ENCODE measurements at places on chromosomes 2 and 18.

- no peak for DNase-seq
These were observed 33.5 kb downstream of the CUL3 start for GRCh38 chr2:224551693-224552092.

DNA sequence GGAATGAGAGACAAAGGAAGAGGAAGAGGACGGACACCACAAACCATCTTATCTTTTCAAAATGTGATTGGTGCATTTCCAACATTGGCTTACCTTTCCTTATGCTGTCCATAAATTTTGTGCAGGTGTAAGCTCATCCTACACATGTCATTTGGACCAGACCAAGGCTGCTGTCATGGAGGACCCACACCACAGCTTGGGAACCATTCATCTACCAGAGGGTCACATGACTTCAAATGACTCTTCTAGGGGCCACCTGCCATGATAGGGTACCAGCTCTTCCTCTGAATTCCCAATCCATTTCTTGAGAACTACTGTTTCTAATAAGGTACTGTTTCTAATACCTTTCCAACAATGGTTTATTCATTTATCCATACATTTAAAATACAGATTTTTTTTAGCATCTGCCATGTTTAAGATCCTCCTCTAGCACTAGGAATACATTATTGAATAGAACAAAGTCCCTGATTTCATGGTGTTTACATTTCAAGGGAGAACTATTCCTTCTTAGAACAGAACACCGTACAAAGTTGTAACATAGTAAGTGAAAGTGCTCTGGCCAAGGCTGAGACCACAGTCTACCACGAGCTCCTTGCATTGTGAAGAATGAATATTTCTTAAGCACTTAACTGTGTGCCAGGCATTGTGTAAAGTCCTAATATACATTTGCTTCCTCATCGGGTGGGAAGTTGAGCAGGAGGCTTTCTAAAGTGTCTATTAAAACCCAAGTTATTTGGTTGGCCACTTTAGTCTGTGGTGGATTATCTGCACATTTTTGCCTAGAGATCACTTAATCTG lies 246.1 kb upstream of the FN1 start:
- no peak for DNase-seq

DNA sequence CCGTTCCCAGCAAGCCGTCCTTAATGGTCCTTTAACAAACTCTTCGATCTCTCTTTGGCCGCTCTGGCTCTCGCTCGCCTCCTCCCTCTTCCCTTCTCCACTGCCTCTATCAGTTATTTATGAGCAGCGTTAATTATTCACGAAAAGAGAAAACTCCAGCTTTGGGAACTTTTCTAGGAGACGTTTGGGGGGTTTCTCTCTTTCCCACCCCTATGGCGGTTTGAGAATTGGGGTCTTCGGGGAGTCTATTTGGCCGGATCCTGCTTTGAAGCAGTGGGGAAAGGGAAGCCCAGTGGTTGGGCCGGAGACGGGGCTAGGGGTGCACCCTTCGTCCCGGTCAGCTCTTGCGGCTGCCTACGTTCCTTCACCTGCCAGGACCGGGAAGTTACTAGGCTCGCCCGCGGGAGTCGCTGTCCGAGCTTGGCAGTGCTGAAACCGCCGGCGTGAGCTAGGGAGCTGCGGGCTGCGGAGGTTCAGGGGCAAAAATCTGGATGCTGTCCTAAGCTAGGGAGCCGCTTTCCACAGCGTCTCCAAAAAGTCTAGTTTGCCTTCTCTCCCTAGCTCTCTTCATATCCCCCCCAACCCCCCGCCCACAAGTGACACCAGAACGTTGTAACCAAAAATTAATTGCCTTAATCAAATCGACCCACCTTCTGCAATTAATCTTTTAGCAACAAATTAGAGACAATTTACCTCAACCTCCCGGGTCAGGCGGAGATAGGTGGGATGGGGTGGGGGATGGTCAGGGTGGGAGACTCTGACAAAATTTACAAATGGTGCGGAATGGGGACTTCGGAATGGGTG lies 8.9 kb upstream of the SKOR2 start:
- DNase-seq = peak; percentile 75

GRCh38 chr2:183521911-183522310 lies 397.7 kb downstream of the NUP35 start:
- no peak for DNase-seq

DNA sequence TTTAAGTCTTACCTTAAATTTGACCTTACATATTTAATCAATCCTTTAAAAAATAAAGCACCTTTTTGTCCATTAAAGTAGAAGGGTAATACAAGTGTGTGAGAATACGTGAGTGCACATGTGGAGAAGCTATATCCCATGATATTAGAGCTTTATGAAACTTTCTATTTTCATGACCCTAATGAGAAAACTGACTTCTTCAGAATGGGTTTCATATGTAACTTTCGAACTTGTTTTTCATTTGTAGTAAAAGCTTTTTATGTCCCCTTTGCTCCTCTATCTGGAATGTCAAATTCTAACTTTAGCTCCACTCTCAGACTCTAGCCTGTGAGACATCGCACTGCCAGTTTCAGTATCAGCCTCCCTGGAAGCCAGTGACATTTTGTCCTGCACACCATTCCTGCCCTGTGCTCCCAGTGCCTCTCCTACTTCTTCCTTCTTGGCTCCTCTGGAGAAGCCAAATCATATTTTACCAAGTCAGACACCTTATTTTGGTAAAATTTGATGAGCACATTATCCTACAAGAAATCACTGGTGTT lies 42.0 kb downstream of the MAPRE2 start:
- DNase-seq = no peak

DNA sequence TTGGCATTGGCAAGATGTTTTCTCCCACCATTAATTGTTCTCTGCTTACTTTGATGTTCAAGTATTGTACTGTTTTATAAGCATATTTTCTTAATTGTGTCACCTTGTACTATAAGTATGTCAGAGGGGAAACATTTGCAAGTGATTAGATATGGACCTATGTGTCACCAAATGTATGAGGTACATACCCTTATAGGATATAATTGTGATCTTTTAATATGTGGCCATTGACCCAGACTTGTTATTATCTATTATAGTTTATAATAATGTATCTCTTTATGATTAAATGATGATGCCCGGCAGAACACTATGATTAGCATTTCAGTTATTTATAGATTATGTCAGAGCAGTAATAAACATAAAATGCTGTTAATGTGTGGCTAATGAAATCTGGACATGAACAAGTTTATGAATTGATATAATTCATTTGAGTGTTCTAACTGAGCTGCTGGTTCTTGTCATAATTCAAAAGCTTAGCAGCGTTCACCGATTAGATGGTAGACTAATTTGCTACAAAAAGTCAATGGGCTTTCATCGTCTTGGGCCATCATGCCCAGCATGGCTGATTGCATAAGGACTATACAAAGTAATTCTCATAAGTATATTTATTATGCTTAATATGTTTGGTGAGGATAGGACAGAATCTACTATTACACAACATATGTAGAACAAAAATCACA lies 480.9 kb upstream of the FANCL start:
- DNase-seq = no peak

GRCh38 chr2:36478332-36478738 lies 119.6 kb downstream of the FEZ2 start:
- no peak for DNase-seq

- DNase-seq = peak; percentile 68
These were observed 173.6 kb downstream of the SMAD7 start for GRCh38 chr18:48777026-48777743.

DNA sequence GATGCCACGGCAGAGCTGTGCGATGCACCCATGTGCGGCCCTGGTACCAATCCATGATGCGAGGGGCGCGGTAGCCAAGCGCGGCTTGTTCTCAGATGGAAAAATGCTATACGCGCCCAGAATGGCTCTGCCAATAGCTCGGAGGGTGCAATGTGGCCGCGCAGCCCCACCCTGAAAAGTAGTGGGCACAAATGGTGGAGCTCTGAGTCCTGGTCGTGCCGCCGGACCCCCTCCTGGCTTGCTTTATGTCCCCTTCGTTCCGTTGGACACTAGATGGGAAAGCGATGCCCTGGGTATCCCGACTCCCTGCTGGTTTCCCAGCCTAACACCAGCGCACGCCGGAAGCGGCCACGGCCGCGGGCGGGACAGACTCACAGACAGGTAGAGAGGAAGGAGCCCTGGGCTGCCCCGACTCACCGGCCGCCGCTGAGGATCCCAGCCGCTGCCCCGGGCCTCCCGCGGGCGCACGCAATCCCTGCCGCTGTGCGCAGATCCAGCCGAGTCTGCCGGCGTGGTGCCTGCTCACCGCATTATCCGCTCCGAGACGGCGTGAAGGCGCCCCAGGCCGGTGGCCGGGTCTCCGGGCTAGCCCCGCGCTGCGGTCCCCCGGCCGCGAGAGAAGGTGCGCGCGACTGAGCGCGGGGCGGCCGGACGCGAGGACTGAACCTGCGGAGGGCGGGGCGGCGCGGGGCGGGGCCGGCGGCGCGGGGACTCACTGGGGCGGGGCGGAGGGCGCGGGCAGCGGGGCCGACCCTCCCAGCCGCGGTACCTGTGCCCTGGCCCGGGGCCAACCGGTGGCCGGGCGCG lies at the start of gene CDC42EP3:
Gene CDC42EP3 (minus strand): TSS at position 634 of the 807 bp plus-strand sequence. CDS start 25,055 bp downstream, outside the sequence.
- peak; percentile 85 for DNase-seq

DNA sequence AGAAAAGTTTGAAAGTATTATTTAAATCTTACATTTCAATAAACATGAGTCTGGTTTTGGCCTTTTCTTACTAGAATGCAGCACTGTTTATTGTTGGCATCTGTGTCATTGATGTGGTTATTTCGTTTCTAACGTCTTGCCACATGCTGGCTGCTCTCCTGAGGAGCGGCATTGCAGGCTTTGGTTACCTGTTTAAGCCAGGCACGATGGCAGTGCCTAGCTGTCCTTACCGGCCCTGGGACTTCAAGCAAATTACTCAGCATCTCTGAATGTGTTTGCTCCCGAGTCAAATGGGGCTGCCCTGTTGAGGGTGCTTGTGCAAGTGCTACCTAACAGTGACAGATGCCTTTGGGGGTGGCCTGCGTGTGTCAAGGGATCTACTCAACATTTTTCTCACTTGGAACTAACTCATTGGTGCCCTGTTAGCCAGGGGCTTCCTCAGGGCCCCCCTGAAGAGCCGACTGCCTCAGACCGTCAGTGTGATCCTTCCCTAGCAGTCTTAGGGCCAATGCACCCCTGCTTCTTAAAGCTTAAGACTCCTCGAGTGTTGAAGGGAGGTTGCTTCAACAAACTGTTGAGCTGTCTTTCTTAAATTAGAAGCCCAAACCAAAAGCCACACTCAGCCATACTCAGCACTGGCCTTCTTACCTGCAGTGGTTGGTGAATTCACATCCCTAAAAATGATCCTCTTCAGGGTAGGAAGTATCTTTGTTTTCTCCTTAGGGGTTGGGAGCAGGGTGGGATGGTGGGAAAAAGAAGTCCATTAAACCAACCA lies 151.5 kb downstream of the NCK2 start:
- DNase-seq = no peak

- DNase-seq = no peak
These were observed 45.1 kb downstream of the SLC9A2 start for GRCh38 chr2:102664471-102664909.

DNA sequence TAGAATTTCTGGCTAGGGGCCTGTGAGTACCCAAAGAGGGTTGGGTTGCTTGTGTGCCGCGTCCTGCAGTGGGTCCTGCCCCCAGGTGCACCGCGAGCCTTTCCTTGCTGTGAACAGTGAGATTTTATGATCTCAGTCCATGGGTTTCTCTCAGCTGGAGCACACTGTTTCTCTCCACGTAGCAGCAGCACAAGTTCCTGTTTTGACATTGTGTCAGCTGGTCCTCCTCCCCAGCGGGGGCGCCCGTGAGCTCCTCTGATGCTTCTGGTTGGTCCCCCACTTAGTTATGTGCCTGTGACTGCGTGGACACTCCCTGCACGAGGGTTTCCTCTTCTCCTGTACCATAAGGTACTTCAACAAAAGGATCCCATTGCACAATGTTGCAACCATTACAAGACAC lies 29.8 kb downstream of the TSHZ1 start:
- DNase-seq = no peak

DNA sequence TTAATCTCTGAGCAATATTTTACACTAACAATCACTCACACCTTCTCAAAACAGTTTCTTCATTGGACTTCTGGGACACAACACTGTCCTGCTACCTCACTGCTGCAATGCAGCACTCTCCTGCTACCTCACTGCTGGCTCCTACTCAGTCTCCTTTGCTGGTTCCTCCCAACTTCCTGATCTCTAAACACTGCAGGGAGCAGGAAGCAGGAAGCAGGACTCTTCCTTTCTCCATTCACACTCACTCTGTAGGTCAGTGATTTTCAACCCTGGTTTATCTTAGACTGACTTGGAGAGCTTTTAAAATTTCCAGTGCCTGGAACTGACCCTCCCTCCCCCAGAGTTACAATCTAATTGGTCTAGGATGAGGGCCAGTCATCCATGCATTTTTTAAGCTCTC lies 243.4 kb upstream of the RBBP8 start:
- no peak for DNase-seq

DNA sequence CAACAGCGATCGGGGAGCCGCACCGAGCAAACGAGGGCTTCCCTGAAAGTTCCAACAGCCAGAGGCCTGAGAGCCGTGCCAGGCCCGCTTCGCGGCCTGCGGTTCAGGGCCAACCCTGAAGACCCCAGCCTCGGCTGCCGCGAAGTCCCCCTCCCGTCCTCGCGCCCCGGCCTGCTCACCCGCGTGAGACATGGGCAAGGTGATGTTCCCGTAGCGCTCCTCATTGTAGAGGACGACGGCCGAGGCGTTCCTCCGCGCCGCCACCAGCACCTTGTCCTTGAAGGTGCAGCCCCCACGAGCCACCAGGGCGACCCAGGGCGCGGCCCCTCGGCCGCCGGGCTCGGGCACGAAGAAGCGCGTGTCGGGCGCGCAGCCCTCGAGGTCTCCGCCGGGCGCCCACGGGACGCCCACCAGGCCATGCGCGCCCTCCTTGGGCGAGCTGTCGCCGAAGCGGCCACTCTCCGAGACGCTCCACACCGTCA lies 510 bp downstream of the RNF149 start:
- peak; percentile 38 for DNase-seq

DNA sequence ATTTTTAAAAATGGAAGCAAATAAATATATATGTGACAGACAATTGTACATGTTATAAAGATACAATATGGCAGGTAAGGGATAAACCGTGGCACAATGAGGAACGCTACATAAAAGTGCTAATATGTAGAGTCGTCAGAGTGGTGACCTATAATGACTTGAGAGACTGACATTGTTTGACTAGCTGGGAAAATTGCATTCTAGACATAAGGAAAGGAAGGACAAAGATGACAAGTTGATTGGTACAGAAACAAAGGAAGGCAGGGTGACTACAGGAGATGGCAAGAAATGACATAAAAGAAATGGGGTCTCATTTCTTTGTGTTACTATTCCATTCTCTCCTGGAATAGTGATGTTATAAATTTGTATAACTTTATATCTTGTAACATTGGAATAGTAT lies 420.4 kb downstream of the DSC3 start:
- no peak for DNase-seq

DNA sequence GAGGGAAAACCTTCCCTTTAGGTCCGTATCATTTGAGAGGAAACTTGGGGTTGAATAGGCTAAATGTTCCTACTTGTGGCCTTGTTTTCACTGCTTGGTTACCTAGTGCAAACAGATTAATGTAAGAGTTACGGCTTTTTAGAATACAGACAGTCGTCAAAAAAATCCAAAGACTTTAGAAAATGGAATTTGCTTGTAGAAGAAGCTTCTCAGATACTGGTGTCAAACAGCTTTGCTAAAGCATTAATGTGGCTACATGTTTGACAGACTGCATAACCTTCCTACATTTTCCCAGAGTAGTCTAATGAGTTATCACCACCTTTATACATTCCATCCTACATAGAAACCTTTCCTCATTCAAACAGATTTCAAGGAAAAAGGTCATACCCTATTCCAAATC lies 114.6 kb downstream of the FMNL2 start:
- no peak for DNase-seq
